Fibroblast of gingiva (primary cell): ENCODE measurements at places on chromosomes 12 and 14.

GRCh38 chr12:94305130-94305957 is 154.3 kb downstream of the CEP83 start:
- DNase-seq, result peak; percentile 92

DNA sequence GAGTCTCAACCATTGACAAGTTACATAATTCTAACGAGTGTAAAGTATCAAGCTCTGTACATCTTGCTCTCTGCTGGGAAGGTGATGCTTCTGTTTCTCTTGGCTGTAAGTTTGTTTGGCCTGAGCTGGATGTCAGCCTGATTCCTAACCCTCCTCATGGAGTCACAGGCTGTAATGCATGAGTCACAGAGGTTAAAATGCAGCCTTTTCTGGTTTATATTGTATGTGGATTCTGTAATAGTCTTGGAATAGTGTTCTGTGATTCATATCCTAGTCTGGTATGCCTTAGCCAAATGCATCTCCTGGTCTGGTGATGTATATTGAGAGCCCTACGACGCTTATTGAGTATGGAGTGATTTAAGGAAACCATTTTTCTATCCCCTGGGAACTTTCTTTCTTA is 104.5 kb upstream of the FRMD6 start:
- DNase-seq, result peak; percentile 97

- no peak for DNase-seq
Measured at GRCh38 chr12:11688379-11688778, 38.9 kb downstream of the ETV6 start.

DNA sequence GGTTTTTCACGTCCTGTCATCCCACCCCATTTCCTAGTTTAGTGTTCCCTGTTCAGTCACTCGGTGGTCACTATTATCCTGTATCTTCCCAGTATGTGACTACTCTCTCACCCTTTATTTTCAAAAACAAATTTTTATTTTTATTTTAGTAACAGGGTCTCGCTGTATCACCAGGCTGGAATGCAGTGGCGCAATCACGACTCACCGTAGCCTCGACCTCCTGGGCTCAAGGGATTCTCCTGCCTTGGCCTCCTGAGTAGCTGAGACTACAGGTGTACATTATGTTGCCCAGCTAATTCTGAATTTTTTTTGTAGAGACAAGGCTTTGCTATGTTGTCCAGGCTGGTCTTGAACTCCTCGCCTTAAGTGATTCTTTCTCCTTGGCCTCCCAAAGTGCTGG is 20.1 kb upstream of the PRICKLE1 start:
- peak; percentile 21 for DNase-seq
